ENCODE measurements at places on chromosomes 7 and 10. TPM values are rescaled to one million over a fixed set of nuclear protein-coding genes. Genes with fewer than 3 reads are reported as not detected.
A peak's percentile ranks its signal among the peaks of the same experiment; 100 is the strongest.

The SUPV3L1 gene
- 33.9 TPM for polyA plus RNA-seq

The OR13A1 gene
- polyA plus RNA-seq, result not detected

The PNLIPRP1 gene
- polyA plus RNA-seq, result not detected

- no peak for DNase-seq
These were observed 9.0 kb downstream of the PRKAG2 start for GRCh38 chr7:151867912-151868311.

GRCh38 chr7:96178581-96178980 is 143.3 kb downstream of the SLC25A13 start:
- DNase-seq, result no peak

DNA sequence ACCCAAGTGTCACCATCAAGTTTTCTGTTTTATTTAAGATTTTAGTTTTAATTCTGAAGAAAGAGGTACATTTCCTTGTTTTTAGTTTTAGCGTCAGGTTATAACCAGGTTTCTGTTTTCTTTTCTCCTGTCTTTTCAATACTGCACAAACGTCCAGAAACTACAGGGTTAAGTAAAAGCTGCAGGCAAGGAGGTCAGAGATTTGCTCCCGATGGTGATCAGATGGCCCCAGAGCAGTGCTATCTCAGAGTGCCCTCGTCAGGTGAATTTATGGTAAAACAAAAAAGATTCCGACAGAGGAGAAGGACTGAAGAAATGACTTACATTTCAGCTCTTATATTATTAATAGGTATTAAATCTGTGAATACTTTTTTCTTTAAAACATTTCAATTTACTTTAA is 128.2 kb downstream of the STRA8 start:
- no peak for DNase-seq

GRCh38 chr10:32104622-32105509 is 48.6 kb upstream of the KIF5B start:
- no peak for DNase-seq

DNA sequence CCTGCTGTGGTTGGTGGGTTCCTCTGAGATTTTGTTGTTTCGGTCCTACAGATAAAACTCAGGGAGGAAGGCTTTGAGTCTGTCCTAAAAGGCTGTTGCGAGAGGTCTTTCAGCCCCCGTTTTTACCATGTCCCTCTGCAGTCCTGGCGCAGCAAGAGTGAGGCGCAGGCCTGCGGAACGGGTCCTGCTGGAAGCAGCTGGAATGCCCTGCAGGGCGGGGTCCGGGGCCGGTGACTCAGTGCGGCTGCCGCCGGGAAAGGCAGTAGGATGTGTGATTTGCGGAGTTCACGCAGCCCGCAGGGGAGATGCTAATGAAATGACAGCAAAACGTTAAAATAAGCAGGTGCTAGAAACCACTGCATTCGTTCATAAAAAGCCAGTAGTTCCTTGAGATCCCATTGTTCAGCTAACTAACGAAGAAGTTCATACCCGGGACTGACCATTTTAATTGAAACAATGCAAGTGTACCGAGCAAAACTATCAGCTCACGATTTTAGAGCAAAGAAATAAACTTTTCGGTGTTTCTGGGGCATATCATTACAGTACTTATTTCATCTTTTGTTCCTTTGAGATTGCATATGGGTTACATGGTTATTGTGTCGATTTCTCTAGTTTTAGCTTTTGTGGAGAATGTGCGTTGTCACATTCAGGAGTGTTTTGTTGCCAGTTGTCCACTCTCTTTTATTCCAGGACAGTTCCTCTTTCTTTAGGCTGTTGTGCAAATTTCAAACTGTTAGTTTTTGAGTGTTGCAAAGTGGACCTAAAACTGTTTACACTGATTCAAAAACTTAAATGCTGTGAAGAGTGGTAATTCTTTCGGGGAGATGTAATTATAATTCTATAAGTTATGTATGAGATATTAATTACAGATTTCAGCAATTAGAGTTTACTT is 783 bp downstream of the ANLN start:
- DNase-seq, result peak; percentile 60

GRCh38 chr7:88184848-88185304 is 35.0 kb downstream of the SRI start:
- no peak for DNase-seq

DNA sequence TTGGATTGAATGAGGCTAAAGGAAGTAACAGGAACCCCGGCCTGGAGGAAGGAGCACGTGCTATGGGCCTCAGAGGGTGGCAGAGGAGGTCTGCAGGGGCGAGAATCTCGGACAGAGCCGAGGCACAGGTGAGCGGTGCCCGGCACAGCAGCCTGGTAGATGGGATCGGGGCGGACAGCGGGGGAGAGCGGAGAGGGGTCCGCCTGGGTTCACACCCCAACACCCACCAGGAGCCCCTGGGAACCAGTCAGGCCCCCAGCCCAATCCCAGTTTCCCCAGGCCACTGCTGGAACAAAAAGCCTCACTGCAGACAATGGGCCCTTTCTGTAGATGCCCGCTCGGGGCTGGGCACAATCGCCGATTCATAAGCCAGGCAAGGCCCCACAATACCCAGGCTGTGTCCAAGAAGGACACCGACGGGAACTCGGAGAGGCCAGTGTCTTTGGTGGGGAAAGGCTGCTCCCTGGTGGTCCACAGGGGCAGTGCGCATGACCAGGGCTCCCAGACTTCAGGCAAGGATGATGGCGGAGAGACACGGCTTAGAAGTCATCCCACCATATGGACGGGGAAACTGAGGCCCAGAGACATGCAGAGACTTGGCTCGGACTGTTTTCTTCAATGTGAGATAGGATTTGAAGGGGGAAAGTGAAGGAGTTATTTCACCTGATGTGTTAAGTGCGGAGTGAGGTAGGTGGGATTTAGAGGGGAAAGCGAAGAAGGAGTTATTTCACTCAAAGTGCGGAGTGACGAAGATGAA is 106.9 kb upstream of the GPR26 start:
- DNase-seq, result peak; percentile 71

GRCh38 chr7:68682910-68683309 is 915.4 kb upstream of the AUTS2 start:
- DNase-seq, result no peak

Data from muscle of arm (tissue), 14 donors.